Stimulated activated CD8-positive, alpha-beta memory T cell treated with anti-CD3 and anti-CD28 coated beads, Interleukin-12 subunit alpha, Interleukin-12 subunit beta, amount 100 ng/mL, for 4 hours (primary cell): ENCODE measurements at places on chromosomes 3 and 15.

- no peak for DNase-seq
These were observed 4.8 kb downstream of the MORC1 start for GRCh38 chr3:109112946-109113760.

GRCh38 chr3:18446149-18446825 lies 21.1 kb upstream of the SATB1 start:
- no peak for DNase-seq

DNA sequence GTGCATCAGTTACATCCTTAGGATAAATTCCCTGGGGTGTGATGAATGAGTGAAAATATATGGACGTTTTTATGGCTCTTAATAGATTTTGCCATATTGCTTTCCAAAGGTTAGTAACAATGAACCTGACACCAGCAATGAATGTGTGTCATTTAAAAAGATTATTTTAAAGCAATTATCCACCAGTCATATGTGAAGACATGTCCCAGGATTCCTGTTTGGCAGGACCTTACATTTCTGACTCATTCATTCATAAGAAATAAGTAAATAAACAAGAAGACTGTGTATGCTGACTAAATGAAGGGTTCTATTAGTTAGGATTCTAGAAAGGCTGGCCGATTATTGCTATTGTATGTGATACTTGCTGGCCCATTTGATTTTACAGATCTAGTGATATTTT lies 201.5 kb downstream of the SOX2 start:
- DNase-seq, result no peak

GRCh38 chr3:176354843-176355242 lies 842.4 kb downstream of the TBL1XR1 start:
- DNase-seq, result no peak

- DNase-seq, result no peak
These were observed 472.2 kb downstream of the NR2F2 start for GRCh38 chr15:96802611-96803255.

- no peak for DNase-seq
These were observed 100.8 kb upstream of the TPM1 start for GRCh38 chr15:62941699-62942098.

DNA sequence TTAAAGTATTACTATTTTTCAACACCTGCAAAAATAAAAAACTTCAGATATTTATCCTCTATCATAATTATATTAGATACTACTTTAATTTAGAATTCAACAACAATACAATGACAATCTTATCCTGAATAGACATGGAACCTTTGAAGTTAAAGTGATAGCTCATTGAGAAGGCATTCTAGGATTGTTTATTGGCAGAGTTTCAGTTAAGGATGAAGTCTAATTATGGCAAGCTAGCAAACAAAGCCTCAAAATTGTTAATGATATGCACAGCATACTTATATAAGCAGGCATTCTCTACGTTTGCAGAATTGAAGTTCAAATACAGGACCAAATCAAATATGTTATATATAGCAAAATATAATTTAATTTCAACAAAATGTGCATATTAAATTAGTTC lies 91.2 kb upstream of the ABI3BP start:
- no peak for DNase-seq

DNA sequence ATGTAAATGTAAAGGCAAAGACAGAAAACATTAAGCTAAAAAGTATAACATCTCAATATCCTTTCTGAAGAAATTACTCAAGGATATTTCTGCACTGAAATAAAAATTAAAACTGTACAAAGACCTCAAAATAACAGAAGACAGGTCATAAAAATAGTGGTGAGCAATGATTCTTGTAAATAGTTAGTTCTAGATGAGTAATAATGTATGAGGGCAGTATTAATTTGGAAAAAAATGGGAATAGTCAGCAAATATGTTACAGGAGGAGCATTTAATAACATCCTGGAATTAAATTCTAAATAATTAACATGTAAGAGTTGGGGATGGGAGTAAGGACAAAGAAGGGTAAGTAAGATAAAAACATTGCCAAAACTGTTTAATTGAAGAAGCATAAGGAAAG lies 247.5 kb downstream of the DTWD1 start:
- DNase-seq, result no peak

DNA sequence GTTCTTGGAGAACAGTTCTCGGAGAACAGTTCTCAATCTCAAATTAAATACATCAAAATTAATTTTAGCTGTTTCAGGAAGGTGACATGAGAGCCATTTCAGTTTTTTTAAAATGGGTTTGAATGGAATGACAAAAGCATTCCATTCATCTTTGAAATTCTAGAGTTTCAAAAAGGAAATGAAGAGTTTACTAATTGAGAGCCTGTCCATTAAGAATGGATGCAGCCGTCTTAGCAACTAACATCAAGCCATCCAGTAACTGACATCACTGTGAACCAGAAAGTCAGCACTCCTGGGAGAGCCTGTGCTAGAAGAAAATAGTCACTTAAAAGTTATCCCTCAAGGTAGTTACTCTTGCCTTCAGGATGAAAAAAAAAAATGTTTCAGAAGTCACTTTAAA lies 47.0 kb upstream of the FSTL1 start:
- DNase-seq, result no peak

- no peak for DNase-seq
These were observed 56.4 kb downstream of the NEDD4 start for GRCh38 chr15:55937040-55937439.

GRCh38 chr3:167773584-167773983 lies 38.1 kb downstream of the SERPINI1 start:
- no peak for DNase-seq

GRCh38 chr15:80674245-80674614 lies 20.9 kb upstream of the ABHD17C start:
- DNase-seq, result no peak

DNA sequence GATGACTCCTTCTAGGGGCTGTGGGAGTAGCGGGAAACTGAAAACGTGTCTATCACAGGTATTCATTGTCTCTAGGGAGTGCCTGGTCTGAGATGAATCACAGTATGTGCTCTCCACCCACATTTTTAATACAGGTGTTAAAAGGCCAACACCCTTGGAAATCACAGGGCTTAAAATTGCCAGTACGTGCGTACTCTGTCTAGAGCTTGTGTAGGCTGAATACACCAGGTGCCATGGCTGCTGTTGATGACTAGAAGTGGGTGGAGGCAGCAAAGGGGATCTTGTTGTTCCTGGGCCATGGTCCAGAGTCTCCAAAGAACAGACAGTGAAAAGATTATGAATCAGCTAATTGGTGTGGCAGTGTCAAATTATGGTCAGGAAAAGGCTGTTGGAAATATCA lies 35.1 kb upstream of the P3H2 start:
- DNase-seq, result no peak

DNA sequence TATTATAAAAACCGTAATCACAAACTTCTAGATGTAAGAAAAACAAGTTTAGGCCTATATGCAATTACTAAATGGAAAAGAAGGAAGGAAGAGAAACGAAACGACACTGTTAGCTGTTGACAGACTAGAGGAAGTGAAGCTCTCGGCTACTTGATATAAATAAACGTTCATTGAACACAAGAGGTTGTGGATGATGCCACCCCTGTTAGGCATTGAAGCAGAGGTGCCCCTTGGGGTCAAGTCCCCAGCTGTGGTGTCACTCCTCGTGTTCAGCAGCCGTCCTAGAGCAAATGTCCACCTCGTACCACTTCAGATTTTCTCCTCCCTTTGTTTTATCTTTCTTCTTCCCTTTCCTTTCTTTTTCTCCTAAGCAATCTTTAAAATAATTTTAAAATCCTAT lies 146.5 kb upstream of the UBE2E1 start:
- DNase-seq, result no peak

GRCh38 chr15:39340903-39341645 lies 239.8 kb upstream of the THBS1 start:
- DNase-seq, result no peak

GRCh38 chr15:94744080-94744793 lies 512.9 kb downstream of the MCTP2 start:
- no peak for DNase-seq

DNA sequence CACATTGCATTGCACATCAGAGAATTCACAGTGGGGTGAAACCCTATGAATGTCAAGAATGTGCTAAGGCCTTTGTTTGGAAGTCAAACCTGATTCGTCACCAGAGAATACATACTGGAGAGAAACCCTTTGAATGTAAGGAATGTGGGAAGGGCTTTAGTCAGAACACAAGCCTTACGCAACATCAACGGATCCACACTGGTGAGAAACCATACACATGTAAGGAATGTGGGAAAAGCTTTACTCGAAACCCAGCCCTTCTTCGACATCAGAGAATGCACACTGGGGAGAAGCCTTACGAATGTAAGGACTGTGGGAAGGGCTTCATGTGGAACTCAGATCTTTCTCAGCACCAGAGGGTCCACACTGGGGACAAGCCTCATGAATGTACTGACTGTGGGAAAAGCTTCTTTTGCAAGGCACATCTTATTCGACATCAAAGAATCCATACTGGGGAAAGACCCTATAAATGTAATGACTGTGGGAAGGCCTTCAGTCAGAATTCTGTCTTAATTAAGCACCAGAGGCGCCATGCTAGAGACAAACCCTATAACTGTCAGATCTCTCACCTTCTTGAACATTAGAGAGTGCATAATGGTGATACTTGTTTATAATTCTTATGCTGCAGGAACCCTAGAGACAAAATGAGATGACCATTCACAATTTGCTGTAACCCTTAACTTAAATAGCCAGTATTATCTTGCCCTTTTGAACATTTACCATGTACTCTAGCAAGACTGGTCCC lies 9.0 kb downstream of the ZNF662 start:
- no peak for DNase-seq
